ENCODE measurements at places on chromosomes 1 and 21.

- no peak for DNase-seq
Observed at GRCh38 chr1:231827337-231828105, 200.9 kb downstream of the DISC1 start.

DNA sequence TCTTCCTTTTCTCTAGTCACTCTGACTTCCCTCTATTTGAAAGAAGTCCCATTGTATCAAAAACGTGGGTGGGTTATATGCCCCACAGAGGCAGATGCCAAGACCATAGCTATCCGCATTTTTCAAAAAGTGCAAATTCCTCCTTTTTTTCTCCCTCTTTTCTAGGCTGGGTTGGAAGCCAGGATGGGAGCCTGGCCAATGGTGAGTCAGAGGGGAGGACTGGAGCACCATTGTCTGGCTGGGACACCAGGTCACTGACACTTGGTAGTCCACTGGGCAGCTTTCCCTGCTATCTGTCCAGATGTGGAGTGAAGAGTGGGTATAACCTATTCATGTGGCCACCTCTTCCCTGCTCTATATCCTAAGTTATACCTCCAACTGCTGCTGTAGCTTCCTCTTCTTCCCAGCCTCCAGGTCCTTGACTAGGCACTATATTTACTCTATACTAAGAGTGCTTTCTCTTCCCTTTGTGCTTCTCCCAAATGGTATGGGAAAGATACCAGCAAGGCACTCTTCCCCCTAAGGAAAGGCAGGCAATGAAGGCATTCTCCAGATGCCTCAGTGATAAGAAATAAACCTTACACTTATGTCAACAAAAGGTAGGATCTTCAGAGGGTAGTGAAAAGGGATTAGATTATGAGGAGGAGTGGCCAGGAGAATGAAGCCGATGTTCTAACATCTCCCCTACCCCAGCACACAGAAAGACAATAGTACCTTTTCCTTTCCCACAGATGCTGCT is 12.9 kb downstream of the PI4KB start:
- peak; percentile 93 for DNase-seq

GRCh38 chr1:18530587-18531502 is 50.1 kb downstream of the KLHDC7A start:
- peak; percentile 47 for DNase-seq

GRCh38 chr1:39933956-39934941 is 20.7 kb upstream of the MFSD2A start:
- no peak for DNase-seq

- peak; percentile 34 for DNase-seq
Observed at GRCh38 chr21:35329940-35330660, 281.0 kb upstream of the RUNX1 start.

All from esophagus muscularis mucosa (tissue), 4 donors.